ENCODE measurements at places on chromosomes 13 and 19.

- DNase-seq, result no peak
Observed at GRCh38 chr13:20359335-20359734, 127.2 kb upstream of the GJB6 start.

GRCh38 chr19:44438441-44438840 is 9.8 kb downstream of the ZNF229 start:
- DNase-seq, result no peak

DNA sequence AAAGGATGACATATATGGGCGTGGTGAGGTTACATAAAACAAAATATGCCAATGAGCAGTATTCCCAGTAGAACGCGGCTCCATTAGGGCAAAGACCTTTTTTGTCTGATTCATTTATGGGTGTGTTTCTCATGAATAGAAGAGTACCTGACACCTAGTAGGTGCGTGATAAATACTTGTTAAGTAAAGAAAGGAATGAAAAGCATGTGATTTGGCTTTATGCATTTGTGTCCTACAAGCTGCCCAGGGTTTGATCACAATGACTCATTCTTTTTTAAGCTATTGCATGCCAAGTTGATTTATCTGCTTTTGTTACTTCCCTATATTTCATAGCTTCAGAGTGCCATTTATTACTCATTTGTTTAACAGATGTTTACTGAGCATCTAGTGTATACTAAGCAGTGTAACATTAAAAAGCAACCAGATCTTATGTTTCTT is 19.1 kb upstream of the KCTD4 start:
- DNase-seq, result no peak

GRCh38 chr19:1103132-1103707 is 574 bp upstream of the GPX4 start:
- no peak for DNase-seq

DNA sequence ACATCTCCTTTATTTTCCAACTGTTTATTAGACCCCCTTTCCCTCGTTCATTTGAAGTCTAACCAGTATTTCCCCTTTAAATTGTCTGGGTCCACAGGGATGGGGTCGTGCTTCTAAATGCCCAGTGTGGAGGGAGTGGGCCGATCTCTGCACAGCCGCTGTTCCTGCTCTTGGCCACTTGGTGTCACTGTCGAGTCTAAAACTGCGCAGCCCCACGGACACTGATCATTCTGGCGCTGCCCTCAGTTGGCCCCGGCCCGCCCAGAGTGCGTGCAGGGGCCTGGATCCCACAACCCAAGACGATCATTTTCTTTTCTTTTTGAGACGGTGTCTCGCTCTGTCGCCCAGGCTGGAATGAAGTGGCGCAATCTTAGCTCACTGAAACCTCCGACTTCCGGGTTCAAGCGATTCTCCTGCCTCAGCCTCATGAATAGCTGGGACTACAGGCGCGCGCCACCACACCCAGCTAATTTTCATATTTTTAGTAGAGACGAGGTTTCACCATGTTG is 12.0 kb downstream of the WDR88 start:
- peak; percentile 27 for DNase-seq

- no peak for DNase-seq
Observed at GRCh38 chr13:113776231-113777125, 17.5 kb downstream of the TMEM255B start.

DNA sequence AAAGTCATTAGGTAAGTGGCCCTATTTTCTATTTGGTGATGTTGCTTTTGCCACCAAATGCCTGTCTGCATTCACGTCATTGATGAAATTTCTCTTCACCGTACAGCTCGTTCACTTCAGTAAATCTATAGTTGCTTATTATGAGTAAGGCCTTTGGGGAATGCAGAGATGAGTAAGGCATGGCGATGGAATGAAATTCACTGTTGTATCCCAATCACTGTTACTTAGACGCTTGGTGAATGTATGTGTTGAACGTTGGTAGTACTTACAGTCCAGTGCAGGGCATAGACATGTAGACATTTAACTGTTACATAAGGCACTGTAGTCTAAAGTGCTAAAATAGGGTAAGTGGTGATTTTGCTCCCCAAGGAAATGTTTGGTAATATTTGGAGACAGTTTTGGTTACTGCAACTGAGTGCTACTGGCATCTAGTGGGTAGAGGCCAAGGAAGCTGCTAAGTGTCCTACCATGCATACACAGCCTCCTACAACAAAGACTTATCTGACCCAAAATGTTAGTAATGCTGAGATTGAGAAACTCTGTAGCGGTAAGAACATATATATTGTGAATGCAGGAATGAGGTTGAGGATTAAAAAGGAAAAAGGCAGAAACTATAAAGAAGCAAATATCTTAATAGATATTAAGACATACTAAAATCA is 5.8 kb downstream of the AKAP11 start:
- DNase-seq, result no peak

DNA sequence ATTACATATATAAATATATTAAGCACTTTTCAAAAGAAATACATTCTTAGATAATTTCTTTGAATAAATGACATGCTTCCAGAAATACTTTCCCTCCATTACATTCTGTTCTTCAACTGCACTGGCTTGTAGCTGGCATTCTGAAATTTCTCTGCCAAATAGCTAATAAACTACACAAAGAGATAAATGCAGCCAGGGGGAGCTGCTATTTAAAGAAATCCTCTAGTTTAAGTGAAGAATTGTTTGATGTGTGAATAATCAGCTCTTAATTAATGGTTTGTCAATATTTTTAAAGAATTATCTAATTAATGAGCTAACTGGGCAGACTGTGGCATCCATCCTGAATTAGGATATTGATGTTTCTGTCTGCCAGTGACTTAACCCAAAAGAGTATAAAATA is 30.7 kb downstream of the SLC7A1 start:
- DNase-seq, result no peak

GRCh38 chr19:47309608-47310007 is at the start of gene C5AR1:
Gene C5AR1 (plus strand): TSS chr19:47309861. CDS start chr19:47309896, 35 bp downstream.
- DNase-seq, result no peak

- DNase-seq, result no peak
Observed at GRCh38 chr19:367561-367960, 23.0 kb upstream of the MIER2 start.

DNA sequence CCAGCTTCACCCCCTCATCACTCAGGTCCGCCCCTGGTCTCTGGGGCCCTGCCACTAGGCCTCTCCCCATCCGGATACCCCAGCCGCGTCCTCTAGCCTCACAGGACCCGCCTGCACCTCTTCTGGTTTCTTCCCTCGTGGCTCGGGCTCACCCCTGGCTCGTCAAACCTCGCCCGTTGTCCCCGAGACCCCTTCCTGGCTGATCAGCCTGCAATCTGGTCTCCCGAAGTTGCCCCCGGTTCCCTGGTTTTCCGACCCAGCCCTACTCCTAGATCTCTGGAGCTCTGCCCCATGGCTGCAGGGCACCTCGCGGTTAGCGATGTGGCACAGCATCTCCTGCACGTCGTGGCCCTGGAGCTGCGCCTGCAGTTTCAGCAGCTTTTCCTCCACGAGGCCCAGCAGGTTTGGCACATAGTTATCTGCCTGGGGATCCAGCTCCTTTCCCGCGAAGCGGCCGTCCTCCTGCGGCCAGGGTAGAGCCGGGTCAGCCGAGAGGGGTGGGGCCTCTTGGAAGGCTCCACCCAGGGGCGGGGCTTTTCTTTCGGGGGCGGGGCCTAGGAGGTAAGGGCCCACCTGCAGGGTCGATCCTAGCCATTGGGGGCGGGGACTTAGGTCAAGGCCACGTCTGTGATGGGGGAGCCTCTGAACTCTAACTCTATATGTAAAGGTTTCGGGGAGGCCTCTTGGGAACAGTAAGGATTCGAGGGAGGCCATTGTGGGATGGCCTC is 2.4 kb upstream of the RGL3 start:
- DNase-seq, result no peak

DNA sequence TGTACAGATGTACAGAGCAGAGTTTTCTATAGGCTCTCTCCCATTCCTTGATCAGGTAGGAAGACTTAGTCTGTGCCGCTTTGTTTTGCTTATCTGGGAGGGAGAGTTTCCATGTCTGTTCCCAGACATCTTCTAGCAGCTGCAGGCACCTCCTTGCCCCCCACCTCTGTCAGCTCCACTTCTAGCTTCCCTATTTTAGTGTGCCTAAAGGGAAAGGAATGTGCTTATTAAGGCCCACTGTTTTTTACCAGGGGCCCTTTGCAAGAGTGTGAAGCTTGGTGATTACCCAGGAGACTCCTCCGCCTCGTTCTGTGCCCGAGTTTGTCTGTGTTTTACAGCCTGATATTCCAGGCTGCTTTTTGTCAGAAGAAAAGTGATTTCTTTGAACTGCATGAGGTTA is 1984.4 kb downstream of the OLFM4 start:
- DNase-seq, result no peak

- DNase-seq, result no peak
Observed at GRCh38 chr13:95858286-95859075, 181.5 kb downstream of the DNAJC3 start.

DNA sequence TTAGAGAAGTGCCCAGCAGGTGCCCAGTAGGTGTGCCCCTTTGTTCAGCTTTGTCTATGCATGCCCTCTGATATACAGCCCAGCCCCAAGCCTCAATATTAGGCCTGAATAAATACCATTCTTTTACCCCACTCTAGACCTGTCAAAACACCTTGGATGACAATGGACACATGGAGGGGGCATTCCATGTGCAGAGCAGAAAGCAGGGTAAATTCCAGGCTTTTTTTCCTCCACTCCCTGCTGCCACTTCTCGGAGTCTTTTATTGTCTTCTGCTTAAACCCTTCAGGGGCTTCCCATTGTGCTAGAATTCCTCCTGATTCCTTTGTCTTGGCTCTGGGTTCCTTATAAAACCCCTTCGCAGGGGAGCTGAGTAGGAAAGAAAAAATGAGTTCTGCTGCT is 5.8 kb upstream of the FRY start:
- no peak for DNase-seq

GRCh38 chr13:75423946-75424345 is 58.0 kb downstream of the TBC1D4 start:
- no peak for DNase-seq

- peak; percentile 4 for DNase-seq
Observed at GRCh38 chr13:42574011-42574410, at the start of gene TNFSF11. Gene TNFSF11 (plus strand): TSS chr13:42574152. CDS start chr13:42574304, 152 bp downstream.

GRCh38 chr19:50481351-50482149 is 4.9 kb upstream of the GARIN5A start:
- DNase-seq, result no peak

DNA sequence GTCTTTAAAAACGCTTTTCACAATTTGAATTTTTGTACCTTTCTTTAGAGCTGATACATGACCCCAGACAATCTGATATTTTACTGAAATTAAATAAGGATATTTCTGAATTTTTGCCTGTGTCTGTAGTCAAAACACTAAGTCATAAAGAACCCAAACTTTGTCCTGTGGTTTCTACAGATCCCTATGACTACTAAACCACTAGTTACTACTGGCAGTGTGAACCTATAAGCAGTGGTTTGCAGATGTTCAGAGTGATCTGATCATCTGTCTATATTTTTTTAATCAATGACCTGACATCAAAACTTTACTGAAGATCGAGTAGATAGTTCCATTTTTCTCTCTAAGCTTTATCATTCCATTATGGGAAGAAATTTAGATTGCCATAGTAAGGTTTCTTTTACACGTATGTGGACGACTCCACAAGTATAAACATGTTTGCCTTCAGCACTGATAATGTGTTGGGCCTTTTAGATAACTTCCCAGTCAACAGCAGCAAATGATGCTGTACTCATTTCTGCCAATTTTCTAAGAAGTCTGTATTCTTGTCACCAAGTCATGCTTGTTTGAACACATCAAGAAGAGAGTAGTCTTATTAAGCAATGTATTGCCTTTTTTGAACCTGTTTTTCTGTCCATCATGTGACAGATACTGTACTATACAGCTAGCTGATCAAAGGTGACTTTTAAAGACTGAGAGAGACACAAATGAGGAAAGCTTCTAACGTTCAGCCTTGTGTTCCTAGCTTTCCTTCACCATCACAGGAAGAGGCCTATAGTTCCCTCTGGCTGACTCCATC is 21.8 kb downstream of the POLR1D start:
- DNase-seq, result no peak

- DNase-seq, result no peak
Observed at GRCh38 chr13:29436291-29436690, 159.2 kb downstream of the SLC7A1 start.

- DNase-seq, result no peak
Observed at GRCh38 chr19:49968279-49968922, 7.4 kb upstream of the SIGLEC11 start.

DNA sequence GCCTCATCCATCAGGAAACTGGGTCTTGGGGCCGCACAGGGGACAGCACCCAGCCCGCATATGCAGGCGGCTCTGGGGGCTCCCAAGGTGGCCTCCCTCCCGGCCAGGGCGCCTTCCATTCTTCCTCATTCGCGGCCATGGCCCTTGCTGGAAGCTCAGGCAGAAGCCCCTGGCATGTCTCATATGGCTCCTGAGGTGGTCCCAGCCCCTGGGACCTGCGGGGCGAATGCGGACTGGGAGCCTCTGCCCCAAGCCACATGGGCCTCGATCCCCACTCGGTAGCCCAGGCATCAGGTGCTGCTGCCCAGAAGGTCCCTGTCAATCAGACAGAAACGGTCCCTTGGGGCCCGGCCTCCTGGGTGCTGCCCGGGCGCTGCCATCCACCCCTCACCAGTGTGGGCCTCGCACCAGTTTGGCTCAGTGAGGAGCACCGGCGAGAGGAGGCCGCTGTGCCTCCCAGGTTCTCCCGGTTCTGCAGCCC is 301.6 kb downstream of the TEX29 start:
- no peak for DNase-seq

DNA sequence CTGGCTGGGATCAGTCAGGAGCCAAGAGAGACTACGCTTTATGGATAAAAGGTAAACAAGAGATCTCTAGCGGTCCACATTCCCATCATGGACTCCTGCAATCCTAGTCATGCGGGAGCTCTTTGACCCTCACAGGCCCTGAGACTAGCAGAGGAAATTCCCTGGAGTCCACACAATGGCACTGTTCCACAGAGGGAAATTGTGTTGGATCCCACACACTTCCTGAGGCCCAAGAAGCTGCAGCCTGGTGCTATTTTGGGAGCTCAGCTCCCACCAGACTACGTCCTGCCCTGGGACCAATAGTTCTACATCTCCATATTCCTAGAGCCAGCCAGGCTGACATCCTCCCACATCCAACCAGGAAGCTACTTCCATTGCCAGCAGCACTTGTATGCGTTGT is 2358.4 kb downstream of the PCDH9 start:
- no peak for DNase-seq

- DNase-seq, result no peak
Observed at GRCh38 chr19:33408538-33409434, 35.3 kb downstream of the CEBPG start.

DNA sequence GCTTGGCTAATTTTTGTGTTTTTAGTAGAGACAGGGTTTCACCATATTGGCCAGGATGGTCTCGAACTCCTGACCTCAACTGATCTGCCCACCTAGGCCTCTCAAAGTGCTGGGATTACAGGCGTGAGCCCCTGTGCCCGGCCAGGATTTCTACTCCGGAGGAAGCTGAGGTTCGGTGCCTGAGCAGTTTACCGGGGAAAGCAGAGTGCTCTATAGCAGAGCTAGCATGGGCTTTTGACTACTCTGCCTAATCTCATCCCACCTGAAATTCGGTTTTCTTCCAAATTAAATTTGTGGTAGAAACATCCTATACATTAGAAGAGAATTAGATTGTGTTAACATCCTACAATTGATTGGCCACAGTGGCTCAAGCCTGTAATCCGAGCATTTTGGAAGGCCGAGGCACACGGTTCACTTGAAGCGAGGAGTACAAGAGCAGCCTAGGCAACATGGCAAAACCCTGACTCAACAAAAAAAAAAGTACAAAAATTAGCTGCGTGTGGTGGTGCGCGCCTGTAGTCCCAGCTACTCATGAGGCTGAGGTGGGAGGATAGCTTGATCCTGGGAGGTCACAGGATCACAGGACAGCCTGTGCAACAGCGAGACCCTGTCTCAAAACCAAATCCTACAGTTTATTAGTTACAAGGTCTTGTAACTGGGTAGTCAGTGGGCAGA is 1.6 kb downstream of the RPL13A start:
- no peak for DNase-seq

Measured in stimulated activated CD4-positive, alpha-beta T cell treated with anti-CD3 and anti-CD28 coated beads, Interleukin-12 subunit alpha, Interleukin-12 subunit beta, amount 100 ng/mL, for 24 hours (primary cell).